ENCODE measurements at places on chromosomes 7 and 10.

DNA sequence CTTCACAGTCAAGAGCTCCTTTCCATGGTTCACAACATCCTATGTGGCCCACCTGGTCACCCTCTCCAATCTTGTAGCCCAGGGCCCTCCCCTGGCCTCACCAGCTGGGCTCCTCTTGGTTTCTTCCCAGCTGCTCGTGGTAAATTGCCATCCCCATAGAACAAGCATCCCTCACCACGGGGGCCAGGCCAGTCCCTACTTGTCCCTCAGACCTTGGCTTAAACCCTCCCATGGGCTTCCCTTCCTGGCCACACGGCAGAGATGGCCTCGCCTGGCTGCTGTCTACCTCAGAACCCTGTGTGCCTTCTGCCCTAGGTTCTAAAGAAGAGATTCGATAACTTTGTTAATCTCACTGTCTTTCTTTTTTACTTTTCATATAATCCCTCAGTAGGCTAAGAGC lies 153.3 kb upstream of the TCERG1L start:
- no peak for DNase-seq

GRCh38 chr7:116447966-116448839 lies 51.3 kb upstream of the CAV2 start:
- DNase-seq = no peak

DNA sequence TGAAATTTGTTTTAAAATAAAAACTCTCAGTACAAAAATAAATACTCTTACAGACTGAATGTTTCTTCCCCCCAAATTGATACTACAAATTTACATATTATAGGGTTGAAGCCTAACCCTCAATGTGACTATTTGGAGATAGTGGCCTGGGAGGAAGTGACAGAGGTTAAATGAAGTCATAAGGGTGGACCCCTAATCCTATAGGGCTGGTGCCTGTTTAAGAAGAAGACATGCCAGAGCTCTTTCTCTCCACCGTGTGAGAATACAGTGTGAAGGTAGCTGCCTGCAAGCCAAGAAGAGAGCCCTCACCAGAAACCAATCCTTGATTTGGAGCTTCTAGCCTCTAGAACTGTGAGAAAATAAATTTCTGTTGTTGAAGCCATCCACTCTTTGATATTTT lies 67.6 kb downstream of the MCU start:
- DNase-seq = no peak

DNA sequence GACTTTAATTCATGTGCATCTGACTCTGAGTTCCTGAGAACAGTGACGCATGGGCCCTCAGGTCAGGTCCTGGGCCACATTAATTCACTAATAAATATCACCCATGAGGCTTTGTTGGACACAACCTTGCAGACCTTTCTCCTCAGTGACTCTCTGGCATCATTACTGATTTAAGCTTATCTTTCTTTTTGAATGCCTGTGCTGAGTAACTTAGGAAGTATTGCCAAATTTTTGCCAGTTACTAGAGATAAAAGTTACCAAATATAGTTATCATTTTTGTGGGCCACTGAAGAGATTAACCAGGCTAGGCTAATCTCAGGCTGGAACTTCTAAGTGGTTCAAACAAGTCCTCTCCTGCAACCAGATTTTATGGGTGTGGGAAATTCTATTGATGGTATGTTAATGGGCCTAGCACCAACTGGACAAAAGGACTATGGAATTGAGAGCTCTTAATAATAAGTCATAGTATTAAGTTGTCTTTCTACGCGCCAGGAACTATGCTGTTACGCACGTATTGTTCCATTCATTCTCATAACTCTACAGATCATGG lies 28.8 kb upstream of the PRTFDC1 start:
- DNase-seq = no peak

DNA sequence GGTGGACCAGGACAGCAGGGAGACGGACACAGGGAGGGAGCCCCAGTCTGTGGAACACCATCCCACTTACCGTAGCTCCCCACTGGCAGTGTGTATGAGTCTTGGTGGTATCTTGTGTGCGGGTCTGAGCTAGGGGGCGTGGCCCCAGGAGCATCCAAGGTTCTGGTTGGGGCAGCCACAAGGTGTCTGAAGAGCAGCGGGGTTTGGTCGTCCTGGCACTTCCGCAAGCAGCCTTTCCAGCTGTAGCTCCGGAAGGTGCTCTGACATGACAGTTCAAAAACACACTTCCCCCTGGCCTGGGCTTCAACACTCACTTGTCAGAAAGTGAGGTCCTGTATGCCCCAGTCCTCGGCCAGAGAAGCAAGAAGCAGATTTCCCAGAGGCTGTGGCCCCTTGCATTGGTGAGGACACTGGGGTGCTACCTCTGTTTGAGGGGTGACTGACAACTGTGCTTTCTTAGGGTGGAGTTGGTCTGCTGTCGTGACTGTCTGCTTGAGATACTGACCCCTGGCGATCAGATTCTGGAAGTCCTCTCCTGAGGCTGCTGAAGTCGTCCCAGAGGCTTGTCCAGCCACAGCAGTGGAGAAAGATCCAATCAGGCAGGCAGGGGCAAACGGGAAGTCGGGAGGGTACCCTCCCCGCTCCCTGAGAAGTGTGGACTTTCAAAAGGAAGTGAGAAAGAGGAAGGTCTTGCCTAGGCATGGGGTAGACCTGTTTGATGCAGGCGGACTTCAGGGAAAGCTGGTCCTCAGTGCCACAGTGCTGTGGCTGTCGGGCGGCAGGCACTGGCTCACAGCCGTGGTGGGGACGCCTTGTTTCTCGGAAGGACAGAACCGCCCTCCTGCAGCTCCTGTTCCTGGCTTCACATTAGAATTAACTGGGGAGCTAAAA lies 51.4 kb upstream of the PFKFB3 start:
- peak; percentile 62 for DNase-seq

DNA sequence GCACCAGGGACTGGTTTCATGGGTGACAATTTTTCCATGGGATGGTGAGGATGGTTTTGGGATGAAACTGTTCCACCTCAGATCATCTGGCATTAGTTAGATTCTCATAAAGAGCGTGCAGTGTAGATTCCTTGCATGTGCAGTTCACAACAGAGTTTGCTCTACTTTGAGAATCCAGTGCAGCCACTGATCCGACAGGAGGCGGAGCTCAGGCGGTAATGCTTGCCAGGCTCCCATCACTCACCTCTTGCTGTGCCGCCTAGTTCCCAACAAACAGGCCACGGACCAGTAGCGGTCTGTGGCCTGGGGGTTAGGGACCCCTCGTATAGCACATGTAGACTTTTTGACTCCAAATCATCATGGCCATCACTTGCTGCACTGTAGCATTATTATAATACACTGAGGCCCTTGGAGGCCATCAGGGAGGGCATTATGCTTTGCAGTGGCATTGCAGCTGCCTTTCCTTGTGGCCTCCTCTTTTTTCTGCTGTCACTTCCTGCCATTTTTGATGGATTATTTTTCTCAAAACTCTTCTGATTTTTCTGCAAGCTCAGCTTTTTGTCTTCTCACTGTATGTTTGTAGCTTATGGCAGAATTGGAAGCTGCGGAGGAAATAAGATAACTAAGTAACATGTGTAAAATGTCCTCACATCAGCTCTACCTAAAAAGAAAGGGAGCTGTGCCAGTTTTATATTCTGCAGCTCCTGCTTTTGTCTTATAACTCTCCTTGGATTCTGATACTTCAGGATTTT lies 18.5 kb downstream of the CSGALNACT2 start:
- no peak for DNase-seq

- no peak for DNase-seq
Measured at GRCh38 chr7:151431768-151432311, 8.1 kb downstream of the CRYGN start.

GRCh38 chr7:104272767-104273384 lies 55.5 kb upstream of the LHFPL3 start:
- DNase-seq = no peak

GRCh38 chr7:26492816-26493215 lies 201.2 kb downstream of the SNX10 start:
- DNase-seq = no peak

DNA sequence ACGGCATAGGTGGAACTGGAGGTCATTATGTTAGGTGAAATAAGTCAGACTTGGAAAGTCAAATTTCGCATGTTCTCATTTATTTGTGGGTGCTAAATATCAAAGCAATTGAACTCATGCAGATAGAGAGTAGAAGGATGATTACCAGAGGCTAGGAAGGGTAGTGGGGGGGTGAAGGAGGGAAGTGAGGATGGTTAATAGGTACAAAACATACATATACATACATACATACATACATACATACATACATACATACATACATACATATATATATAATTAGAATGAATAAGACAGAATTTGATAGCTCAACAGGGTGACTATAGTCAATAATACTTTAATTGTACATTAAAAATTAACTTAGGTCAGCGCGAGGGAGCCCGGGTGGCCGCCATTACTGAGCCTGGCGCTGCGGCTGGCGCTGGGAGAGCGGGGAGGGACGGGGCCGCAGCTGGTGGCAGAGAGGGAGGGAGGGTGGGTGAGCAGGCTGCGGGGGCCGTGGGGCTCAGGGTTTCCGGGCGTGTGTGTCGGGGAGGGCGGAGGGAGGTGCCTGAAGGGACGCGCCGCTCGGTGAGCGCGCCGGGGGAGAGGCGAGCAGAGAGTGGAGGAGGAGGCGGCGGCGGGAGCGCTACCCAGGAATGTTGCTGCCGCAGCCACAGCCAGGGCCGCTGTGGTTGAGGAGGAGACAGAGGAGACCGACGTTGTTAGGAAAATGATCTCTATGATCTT lies 85.8 kb upstream of the EGFR start:
- DNase-seq = no peak

DNA sequence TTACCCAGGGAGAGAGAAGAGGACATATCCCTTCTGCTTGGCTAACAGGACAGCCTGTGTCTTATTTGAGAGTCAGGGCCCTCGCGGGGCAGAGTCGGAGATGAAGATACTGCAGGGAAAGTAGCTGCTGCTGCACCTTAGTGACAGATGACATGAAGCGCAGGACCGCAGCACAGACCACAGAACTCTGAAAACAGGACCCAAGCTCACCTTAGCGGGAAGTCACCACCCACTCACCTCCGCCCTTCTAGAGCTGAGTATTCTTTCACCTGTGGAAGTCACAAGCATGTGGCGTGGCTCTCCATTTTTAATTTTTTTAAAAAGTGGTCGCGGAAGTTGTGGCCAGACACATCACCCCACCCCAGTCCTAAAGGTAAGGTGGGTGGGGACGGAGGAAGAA lies 191.4 kb downstream of the FAM107B start:
- peak; percentile 89 for DNase-seq

DNA sequence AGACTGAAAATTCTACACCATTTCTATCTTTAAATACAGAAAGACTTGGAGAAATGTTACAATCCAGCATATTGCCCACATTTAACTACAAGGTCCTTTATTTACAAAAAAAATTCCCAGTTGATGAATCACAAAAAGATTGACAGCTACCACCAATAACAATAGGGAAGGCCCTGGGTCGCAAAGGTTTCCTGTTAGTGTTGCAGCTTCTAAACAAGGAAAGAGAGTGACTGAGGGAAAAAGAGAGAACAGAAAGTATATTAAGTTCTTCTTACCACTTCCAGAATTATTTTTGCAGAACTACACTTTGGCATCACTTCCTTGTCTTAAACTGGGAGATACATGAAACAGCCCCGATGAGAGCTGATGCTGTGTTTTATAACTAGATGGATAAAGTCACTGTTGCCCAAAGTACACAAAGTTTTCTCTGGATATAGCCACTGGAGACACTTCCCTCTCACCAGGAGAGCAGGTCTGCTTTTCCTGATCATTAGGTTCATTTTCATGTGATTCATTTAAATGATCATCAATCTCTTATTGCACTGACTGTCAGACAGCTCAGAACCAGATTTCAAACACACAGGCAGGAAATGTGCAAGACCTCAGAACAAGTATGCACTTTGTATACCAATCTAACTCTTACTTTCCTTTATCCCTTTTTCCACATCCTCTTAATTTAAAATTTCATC lies 57.0 kb downstream of the SHTN1 start:
- peak; percentile 6 for DNase-seq

- DNase-seq = no peak
Measured at GRCh38 chr7:1274121-1274875, 41.6 kb downstream of the UNCX start.

DNA sequence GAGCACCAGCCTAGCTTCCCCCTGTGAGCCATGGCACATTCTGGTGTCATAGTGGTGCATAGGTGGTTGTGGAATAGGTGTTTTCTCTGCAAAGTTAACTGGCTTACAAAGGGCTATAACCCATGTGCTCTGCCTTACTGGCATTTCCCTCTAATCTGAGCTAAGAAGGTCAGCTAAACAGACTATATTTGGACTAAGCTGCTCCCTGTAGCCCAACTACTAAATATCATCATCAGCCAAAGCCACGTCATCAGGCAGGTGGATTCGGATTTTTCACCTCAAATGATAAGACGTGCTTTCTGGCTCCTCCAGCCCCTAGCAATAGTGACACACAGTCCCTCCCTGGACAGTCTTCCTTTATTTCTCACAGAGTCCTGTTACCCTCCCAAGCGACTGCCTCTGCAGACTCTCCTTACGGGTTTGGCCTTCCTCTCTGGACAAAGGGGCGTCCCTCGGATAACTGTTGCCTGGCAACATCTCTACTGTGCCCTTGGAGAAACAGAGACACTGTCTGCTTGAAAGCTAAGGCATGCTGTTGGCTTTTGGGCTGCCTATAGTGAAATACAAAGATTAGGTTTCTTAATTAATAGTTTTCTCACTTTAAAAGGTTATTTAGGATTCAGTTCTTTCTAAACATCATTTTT lies 9.1 kb downstream of the SLC13A4 start:
- no peak for DNase-seq

DNA sequence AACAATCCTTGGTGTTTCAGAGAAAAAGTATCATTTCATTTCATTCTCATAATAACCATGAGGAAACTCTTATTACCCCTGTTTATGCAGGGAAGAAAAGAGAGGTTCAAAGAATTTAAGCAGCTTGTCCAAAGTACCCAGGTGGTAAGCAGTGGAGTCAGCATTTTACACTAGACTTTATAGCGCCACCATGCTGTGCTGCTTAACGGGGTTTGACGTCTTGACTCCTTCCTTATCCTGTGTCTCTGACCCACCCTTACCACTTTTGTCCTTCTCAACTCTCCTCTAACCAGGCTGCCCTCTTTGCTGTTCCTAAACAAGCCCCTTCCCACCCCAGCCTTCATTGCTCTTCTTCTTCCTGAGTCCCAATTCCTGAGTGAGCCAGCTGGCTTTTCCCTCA lies 117.0 kb upstream of the AHR start:
- DNase-seq = no peak

DNA sequence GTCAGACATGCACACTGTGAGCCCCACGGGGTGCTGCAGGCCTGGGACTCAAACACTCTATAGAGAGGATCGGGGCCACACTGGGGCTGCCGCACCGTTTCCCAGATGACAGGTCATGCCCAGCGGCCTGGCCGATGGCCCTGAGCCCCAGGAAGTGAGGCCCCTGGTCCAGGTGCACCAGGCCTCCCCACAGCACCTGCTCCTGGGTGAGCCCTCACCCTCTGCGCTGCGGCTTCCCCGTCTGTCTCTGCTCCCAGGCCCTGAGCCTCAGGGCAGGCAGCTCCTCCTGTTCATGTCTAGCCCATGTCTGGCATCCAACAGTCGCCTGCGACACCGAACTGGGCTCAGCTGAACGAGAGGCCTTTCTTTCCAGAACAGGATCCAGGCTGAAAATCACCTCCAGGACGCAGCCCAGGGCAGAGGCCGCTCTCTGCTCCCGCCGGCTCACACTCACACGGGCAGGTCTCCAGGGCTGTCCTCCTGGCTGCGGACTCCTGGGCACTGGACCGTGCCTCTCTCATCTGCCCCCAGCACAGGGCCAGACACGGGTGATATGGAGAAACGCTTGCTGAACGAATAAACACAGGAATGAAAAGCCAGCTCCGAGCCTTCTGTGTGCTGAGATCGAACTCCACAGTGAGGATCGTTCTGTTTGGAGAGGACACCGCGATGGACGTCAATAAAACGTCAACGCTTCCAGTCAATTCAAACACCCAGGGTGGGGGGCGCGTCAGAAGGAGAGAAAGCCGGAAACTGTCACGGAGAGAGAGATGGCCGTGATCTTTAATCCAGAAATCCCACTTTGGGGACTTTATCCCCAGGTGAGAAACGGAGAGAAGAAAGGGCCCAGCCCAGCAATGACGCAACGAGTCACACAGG lies 202.4 kb downstream of the ELFN1 start:
- DNase-seq = no peak

Data from CD4-positive, alpha-beta T cell treated with Interleukin-4 for 4 hours (primary cell).